Left lobe of liver (tissue), 2 donors: ENCODE measurements at places on chromosomes 6 and 20. TPM values are rescaled to one million over a fixed set of nuclear protein-coding genes. Genes with fewer than 3 reads are reported as not detected.

GRCh38 chr6:111068109-111068865 lies 19.0 kb upstream of the SLC16A10 start:
- no peak for DNase-seq

- DNase-seq, result no peak
Observed at GRCh38 chr20:58880994-58881752, 28.7 kb downstream of the GNAS start.

The GNAS-AS1 gene
- 0.35 TPM for total RNA-seq

DNA sequence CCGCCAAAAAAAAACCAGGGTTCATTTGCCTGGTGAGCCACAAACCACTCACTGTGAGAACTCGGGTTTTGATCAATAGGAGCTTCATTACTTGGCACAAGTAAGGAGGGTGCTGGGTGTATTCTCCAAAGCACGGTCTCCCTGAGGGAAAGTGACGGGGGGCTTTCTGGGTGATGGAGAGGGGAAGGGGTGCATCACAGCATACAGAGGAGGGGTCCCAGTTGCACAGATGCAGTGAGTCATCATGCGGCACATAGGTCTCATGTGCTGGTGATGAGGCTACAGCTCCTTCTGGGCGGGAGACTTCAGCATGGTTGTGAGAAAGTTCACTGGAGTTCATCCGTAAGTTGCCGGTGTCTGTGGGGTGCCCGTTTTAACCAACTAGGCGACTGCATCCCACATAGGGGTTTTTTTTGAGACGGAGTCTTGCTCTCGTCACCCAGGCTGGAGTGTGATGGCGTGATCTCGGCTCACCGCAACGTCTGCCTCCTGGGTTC lies 36.2 kb downstream of the SUN5 start:
- DNase-seq, result peak; percentile 27
